ENCODE measurements at places on chromosomes 1 and 21. TPM values are rescaled to one million over a fixed set of nuclear protein-coding genes. Genes with fewer than 3 reads are reported as not detected.

The ASCL5 gene
- total RNA-seq, result not detected

The DFFA gene
- total RNA-seq, result 48.0 TPM

The SLAMF9 gene
- total RNA-seq, result not detected

The RIMS3 gene
- 0.66 TPM for total RNA-seq

The TLCD4 gene
- total RNA-seq, result 0.29 TPM

The CBR3 gene
- 11.6 TPM for total RNA-seq

The USP16 gene
- 45.7 TPM for total RNA-seq

The EPHA2 gene
- total RNA-seq, result 76.2 TPM

The APCS gene
- not detected for total RNA-seq

The KRTAP10-5 gene
- total RNA-seq, result not detected

The RGS13 gene
- not detected for total RNA-seq

The EPHA10 gene
- total RNA-seq, result not detected

The CYP2J2 gene
- 0.29 TPM for total RNA-seq

The SH3BGRL3 gene
- 32.0 TPM for total RNA-seq

The PYCR2 gene
- total RNA-seq, result 39.6 TPM

The KPRP gene
- not detected for total RNA-seq

The UBE2Q1 gene
- total RNA-seq, result 28.2 TPM

The CLEC20A gene
- not detected for total RNA-seq

Data from placental pericyte (primary cell).